DMS 273 treated with DMSO at 0.1 percent for 48 hours (cell line): ENCODE measurements at places on chromosomes 3 and 15.

DNA sequence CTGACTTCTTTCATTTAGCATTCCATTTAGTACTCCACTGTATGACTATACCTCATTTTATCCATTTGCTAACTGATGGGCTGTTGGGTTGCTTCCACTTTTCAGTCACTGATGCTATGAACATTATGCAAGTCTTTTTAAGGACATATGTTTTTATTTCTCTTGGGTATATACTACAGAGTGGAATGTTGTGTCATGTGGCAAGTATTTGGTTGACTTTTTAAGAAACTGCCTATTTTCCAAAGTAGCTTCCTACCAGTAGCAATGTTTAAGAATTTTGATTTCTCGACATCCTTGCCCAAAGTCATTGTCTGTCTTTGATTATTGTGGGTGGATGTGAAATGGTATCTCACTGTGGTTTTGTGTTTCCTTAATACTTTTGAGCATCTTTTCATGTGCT is 110.1 kb upstream of the TPM1 start:
- no peak for DNase-seq

- no peak for DNase-seq
These were observed 37.0 kb downstream of the LARS2 start for GRCh38 chr3:45425237-45425933.

DNA sequence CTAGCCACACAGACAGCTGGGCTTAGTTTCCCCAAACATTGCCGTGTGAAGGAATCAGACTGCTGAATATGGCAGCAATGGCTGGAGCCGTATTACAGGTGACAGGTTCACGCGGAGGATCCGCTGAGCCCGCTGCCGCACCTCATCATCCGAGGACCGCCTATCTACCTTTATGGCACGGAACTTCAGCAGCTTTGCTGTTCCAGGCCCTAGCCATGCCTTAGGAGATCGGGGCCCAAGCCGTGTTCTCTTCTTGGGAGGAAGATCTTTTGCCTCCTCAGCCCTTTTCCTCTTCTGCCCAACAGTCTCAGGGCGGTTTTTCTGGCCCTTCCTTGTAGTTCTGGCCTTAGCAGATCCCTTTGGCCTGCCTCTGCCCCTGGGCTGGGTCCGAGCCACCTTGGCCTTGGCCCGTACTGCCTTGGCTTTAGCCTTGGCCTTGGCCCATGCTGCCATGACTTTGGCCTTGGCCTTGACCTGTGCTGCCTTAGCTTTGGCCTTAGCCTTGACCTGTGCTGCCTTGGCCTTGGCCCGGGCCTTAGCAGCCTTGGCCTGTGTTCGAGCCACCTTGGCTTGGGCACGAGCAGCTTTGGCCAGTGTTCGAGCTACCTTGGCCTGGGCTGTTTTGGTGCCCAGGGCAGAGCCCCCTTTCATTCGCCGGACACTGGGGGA is 3.2 kb downstream of the CCDC71 start:
- no peak for DNase-seq

GRCh38 chr3:14124223-14124614 is 451 bp downstream of the CHCHD4 start:
- no peak for DNase-seq
